Omental fat pad (tissue), 4 donors: ENCODE measurements at places on chromosomes 5 and 9. TPM values are rescaled to one million over a fixed set of nuclear protein-coding genes. Genes with fewer than 3 reads are reported as not detected.

- DNase-seq, result no peak
These were observed 141.5 kb upstream of the NR4A3 start for GRCh38 chr9:99680191-99680590.

The PRRT1B gene
- not detected for total RNA-seq

The ADGRV1 gene
- total RNA-seq, result 0.25 TPM

- no peak for DNase-seq
These were observed 414.1 kb upstream of the MEF2C start for GRCh38 chr5:89297066-89297465.

The FGF10 gene
- total RNA-seq, result 22.5 TPM

- no peak for DNase-seq
These were observed 1.3 kb upstream of the POU4F3 start for GRCh38 chr5:146337264-146337904.

- DNase-seq, result no peak
These were observed 53.0 kb downstream of the SUB1 start for GRCh38 chr5:32638309-32638708.

GRCh38 chr5:141934099-141934844 is 10.6 kb downstream of the DELE1 start:
- DNase-seq, result no peak

The PCDHGB1 gene
- total RNA-seq, result 2.2 TPM

The SPDL1 gene
- 6.1 TPM for total RNA-seq

DNA sequence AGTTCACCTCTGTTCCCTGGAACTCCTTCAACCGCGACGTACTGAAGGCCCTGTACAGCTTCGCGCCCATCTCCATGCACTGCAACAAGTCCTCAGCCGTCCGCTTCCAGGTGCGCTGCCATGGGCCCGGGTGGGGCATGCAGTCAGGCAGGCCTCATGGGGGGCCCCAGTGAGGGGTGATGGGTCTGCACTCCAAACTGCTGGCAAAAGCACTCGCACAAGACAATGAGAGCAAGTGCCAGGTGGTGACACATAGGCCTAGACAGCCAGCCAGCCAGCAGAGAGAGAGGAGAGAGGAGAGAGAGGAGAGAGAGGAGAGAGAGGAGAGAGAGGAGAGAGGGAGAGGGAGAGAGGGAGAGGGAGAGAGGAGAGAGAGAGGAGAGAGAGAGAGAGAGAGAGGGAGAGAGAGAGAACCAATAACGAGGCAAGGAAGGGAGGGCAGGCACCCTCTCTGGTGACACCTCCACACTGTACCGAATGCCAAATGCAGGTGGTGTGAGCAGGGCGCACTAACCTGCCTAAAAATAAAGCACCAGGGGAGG is 21.0 kb downstream of the DBH start:
- no peak for DNase-seq

The TRMT10B gene
- total RNA-seq, result 3.7 TPM

DNA sequence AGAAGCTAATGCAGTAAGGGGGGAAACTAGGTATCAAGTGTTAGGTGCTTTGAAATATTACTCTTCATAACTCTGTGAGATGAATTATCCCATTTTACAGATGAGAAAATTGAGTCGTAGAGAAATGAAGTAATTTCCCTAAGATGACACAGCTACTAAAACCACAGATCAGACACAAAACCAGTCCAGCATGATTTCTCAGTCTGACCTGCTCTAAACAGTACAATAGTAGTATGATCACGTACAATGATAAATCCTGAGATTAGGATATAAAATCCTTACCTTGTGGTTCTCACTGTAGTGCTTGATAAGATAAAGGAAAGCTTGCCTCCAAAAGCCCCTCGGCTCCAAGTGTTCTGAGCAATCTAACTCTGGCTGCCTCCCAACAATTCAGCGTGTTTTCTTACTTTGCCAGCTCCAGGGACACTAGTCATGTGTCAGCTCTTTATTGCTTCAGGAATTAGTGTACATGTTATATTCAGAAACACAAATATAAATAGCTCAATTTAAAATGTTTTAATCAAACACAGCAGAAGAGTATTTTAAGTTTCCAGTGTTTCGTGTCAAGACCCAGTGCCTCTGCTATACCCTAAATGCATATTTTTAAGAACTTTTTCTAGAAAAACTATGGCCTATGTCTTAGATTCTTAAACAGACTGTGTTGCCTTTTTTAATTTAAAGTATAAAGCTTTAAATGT is 243.6 kb downstream of the DENND1A start:
- DNase-seq, result no peak

GRCh38 chr5:171579976-171580411 is 160.5 kb downstream of the FGF18 start:
- no peak for DNase-seq

GRCh38 chr5:58484505-58484904 is 6.7 kb upstream of the GAPT start:
- DNase-seq, result no peak

DNA sequence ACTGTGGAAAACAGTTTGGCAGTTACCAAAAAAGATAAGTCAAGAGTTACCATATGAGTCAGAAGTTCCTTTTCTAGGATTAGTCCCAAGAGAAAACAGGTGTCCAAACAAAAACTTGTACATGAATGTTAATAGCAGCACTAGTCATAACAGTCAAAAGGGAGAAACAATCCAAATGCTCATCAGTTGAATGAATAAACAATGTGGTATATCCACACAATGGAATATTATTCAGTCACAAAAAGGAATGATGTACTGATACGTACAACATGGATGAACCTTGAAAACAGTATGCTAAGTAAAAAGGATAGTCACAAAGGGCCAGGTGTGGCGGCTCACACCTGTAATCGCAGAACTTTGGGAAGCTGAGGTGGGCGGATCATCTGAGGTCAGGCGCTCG is 7.9 kb downstream of the ZNF510 start:
- no peak for DNase-seq

GRCh38 chr9:36461323-36461722 is 61.3 kb upstream of the RNF38 start:
- no peak for DNase-seq

The CMYA5 gene
- 5.2 TPM for total RNA-seq

GRCh38 chr9:135400496-135400895 is 79.1 kb upstream of the PPP1R26 start:
- DNase-seq, result no peak

The MYMK gene
- total RNA-seq, result not detected

DNA sequence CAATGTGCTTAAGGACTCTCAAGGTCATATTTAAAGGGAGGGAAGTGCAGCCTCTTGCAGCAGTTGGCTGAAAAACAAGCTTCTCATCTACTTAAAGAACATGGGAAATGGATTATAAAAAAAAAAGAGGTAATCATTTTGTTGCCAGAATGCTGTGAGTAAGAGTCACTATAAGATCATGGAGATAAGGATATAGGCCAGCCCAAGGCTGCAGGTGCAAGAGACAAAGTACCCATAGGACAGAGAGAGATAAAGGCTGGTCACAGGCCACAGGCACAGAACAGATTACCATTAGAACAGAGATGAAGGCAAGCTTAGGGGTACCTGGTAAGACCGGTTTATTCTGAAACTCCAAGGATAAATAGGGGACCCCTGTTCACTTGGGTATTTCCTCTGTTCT is 70.5 kb downstream of the CDKN2A start:
- DNase-seq, result no peak

- no peak for DNase-seq
These were observed 511.6 kb upstream of the ZNF608 start for GRCh38 chr5:125257997-125258396.

The GZMA gene
- 4.8 TPM for total RNA-seq

GRCh38 chr5:116942622-116943021 is 368.0 kb upstream of the SEMA6A start:
- DNase-seq, result no peak

DNA sequence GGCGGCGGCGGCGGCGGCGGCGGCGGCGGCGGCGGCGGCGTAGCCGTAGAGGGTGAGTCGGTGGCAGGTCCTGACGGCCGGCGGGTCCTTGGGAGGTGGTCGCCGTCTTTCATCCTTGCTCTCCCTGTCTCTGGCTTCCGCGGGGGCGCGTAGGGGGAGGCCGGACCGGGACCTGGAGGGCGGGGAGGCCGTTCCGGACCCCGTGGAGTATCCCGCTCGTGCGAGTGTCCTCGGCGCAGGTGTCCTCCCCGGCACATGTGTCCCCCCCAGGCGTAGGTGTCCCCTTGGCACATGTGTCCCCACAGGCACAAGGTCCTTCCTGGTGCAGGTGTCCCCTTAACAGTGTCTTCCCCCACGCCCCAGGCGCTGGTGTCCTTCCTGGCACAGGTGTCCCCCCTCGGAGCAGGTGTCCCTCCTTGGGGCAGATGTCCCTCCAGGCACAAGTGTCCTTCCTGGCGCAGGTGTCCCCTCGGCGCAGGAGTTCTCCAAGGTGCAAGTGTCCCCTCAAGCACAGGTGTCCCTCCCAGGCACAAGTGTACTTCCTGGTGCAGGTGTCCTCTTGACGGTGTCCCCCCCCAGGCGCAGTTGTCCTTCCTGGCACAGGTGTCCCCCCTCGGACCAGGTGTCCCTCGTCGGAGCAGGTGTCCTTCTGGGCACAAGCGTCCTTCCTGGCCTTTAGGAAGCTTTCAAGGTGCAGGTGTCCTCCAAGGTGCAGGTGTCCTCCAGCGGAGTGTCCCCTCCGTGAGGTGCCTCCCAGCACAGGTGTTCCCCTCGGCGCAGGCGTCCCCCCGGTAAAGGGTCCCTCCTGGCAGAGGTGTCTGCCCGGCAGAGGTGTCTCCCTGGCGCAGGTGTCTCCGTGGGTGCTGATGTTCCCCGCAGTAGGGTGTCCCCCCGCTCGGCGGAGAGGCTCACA is 519 bp downstream of the EXOC3 start:
- DNase-seq, result no peak

DNA sequence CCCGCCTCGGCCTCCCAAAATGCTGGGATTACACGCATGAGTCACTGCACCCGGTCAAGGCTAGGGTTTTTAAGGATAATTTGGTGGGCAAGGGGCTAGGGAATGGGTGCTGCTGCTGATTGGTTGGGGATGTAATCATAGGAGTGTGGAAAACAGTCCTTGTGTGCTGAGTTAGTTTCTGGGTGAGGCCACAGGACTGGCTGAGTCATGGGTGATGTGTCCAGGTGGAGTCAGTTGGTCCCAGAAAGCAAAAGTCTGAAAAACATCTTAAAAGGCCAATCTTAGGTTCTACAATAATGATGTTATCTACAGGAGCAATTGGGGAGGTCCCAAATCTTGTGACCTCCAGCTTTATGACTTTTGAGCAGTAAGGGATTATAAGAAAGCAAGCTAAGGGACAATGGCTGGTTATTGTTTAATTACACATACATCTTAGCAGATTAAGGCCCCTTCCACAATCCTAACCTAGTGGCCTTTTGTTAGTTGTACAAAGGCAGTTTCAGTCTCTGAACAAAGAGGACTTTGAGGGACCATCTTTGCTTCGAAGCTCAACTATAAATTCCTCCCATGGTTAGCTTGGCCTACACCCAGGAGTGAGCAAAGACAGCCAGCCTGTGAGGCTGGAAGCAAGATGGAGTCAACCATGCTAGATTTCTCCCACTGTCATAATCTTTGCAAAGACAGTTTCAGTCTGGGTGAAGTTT is 5.5 kb upstream of the AOPEP start:
- DNase-seq, result no peak

DNA sequence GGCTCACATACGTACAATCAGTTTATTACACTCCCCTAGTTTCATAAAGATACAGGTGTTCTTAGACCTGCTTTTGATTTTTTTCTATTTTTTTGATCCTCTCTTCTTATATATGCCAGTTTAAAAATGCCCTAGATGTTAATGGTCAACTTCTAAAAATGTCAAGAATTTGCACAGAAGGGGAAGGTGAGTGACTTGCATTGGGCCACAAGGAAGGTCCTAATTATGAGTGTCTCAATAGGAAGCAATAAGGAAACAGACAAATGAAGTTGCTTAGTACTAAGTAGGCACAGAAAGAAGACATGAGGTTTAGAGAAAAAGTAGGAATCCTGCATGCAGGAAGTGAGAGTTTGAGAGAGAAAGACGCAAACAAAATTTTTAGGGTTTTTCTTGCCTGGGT is 3.2 kb upstream of the CCDC171 start:
- no peak for DNase-seq

DNA sequence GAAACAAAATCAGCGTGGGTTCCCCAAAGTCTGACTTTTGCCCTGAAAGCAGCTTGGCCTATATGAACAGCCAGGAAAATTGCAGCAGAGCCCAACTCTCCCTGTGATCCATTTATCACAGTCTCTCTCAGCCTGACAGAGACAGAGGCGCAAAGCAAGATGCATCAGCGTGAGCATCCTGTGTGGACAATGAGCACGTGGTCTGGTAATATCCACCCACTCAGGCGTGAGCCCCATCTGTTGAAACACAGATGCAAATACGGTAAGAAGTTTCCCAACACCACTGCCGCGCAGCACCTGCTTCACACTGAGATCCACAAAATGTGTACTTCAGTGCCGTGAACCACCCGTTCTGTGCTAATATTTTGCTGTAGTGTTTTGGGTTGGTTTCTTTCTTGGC is 114.6 kb downstream of the MRPL36 start:
- no peak for DNase-seq

DNA sequence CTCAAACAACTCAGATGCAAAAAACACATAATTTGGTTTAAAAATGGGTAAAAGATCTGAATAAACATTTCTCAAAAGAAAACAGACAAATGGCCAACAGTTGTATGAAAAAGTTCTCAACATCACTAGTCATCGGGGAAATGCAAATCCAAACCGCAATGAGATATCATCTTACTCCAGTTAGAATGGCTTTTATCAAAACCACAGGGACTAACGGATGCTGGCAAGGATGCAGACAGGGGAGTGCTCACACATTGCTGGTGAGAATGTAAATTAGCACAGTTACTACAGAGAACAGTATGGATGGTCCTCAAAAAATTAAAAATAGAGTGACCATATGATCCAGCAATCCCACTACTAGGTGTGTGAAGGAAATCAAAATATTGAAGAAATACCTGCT is 589.1 kb upstream of the ADAMTS16 start:
- DNase-seq, result no peak

The TGFBI gene
- 166 TPM for total RNA-seq

GRCh38 chr5:61461926-61462325 is 129.9 kb downstream of the ZSWIM6 start:
- DNase-seq, result no peak

- DNase-seq, result no peak
These were observed 133.8 kb upstream of the SLC24A2 start for GRCh38 chr9:19922476-19923118.

The GOLGA1 gene
- 18.6 TPM for total RNA-seq

- no peak for DNase-seq
These were observed 45.6 kb upstream of the SLC25A51 start for GRCh38 chr9:37949576-37949975.

The ITGA1 gene
- total RNA-seq, result 181 TPM

The GPX8 gene
- 30.9 TPM for total RNA-seq
